Stimulated activated CD4-positive, alpha-beta T cell treated with anti-CD3 and anti-CD28 coated beads, TNF-alpha, amount 100 ng/mL, for 4 hours (primary cell): ENCODE measurements at places on chromosomes 1 and 21.

DNA sequence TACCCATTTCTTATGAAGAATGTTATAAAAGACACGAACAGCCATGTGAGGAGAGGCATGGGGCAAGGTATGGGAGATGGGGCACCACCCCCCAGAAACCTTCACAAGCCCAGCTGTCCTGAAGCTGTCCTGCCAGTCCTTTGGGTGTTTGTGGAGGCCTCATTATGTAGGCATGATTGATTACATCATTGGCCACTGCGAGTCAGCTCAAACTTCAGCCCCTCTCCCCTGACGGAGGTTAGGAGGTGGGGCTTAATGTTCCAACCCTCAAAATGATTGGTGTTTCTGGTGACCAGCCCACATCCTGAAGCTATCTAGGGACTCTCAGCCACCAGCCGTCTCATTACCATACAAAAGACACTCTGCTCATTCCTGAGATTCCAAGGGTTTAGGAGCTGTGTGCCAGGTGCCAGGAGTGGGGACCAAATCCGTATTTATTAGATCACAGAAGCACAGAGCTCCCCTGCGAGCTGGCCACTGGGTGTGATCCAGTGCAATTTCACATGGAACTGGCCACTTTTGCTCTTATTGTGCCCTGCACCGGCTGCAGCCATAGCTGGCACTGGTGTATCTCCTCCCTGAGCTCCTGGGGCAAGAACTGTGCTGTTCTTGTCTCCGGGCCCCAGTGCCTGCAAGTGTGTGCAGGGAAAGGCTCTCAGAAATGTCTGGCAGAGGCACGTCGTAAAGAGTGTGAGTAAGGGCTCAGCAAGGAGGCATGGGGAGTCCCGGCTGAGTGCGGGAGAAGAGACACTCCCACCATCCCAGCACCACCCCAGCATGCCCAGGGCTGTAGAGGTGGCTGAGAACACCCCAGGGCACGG lies 10.5 kb downstream of the KIAA1614 start:
- no peak for DNase-seq

- DNase-seq = no peak
Measured at GRCh38 chr1:152013664-152014237, 20.1 kb upstream of the S100A10 start.

GRCh38 chr1:183097438-183098051 lies 74.3 kb downstream of the LAMC1 start:
- DNase-seq = no peak

DNA sequence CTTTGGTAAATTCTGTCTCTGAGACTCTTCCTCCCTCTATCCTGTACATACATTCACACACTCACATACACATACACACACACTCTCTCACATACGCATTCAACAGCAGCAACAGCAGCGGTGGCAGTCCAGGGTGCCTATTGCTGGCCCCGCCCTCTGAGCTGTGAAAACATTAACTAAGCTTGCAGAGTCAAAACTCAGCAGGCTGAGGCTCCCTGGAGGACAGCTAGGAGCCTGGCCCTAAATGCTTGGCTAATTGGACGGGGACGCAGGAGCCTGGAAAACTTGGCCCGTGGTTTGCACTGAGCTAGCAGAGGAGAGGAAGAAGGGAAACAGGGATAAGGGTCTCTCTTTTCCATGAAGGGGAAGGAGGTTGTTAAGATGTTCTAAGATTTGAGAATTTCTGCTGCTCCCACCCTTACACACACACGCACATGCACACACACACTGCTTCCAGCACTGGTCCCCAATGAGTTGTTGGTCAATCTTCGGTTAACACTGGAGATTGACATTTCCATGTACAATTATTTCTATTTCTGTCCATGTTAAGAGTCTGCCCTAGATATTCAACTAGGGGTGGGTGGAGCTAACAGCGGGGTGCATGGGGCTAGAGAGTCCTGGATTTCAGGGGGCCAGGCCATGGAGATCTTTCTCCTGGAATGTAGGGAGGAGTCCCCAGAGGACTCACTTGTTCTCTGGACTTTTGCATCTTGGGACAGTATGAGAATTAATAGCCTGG lies 94.2 kb downstream of the PLXNA2 start:
- DNase-seq = no peak

- no peak for DNase-seq
Measured at GRCh38 chr1:61442544-61442943, 282.4 kb downstream of the TM2D1 start.

DNA sequence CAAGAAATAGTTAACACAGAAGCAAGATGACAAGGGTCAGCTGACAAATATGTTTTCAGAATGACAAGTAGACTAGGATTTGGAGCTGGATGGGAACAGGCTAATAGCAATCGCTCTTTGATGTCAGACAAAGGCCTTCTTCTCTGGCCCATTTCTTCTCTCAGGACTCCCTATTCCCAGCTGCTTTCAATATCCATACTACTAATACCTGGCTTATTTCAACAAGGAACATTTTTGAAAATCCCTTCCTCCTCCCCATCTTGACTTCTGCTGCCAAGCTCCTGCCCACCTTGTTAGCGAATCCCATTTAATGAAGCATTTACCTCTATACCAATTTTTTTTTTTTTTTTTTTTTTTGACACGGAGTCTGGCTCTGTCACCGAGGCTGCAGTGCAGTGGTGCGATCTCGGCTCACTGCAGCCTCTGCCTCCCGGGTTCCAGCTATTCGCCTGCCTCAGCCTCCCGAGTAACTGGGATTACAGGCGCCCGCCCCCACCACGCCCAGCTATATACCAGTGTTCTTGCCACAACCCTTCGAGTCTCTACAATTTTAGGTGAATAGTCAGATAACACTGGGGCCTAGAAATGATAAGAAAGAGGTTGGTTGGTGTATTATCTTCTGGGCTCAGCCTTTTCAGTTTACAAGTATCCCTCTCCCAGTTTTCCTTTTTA lies 68.4 kb downstream of the MACF1 start:
- DNase-seq = no peak

DNA sequence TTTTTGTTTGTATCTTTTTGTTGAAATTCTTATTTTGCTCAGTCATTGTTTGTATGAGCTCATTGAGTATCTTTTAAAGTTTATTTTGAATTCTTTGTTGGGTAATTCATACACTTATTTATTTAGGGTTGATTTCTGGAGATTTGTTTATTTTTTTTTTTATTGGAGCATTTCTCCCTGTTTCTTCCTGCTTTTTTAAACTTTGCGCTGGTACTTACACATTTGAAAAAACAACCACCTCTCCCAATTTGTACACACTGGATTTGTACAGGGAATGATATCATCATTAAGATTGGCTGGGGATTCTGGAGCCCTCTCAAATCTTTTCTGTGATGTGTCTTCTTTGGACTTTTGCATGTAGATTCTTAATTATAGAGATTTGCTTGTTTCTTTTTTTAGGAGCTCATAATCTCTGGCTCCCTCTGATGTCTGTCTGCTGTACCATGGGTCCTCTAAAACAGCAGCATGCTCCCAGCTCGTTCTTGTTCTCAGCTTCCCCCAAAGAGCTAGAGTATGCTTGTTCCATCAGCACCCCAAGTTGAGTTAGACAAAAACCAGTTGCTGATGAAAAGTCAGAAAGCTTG lies 310.7 kb downstream of the DUSP10 start:
- no peak for DNase-seq

- no peak for DNase-seq
Measured at GRCh38 chr1:153441238-153441755, 19.2 kb downstream of the S100A7 start.

GRCh38 chr1:160261556-160261892 lies 825 bp downstream of the DCAF8 start:
- no peak for DNase-seq

GRCh38 chr1:108056436-108056990 lies 91.5 kb upstream of the VAV3 start:
- no peak for DNase-seq
